ENCODE measurements at places on chromosomes 3 and 15.

GRCh38 chr3:59660852-59661625 lies 611.2 kb upstream of the CFAP20DC start:
- no peak for DNase-seq

DNA sequence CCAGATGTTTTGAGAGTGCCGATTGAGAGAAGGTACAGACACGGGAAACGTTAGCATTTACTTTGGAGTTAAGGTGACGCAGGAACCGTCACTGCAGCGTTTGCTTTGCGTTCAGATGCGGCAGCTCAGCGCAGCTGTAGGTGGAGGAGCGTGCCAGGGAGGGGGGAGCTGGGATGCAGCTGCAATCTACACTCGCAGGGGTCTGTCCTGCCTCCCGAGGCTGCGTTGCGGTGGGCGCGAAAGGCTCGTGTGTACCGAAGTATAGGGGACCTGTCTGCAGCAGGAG lies 425 bp upstream of the FYTTD1 start:
- no peak for DNase-seq

GRCh38 chr3:17911986-17912760 lies 169.7 kb upstream of the TBC1D5 start:
- no peak for DNase-seq

- no peak for DNase-seq
These were observed 61.8 kb downstream of the NPTN start for GRCh38 chr15:73571346-73571745.

DNA sequence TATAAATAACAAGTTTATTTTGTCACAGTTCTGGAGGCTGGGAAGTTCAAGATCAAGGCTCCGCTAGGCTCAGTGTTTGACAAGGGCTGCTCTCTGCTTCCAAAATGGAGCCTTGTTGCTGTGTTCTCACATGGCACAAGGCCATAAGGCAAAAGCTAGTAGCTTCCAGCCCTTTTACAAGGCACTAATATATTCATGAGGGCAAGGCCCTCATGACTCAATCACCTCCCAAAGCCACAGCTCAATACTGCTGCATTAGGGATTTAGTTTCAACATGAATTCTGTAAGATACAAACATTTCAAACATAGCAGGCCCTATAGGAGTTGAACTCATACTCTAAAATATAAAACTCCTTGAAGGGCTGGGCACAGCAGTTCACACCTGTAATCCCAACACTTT lies 30.2 kb downstream of the ZBTB11 start:
- DNase-seq, result no peak

- DNase-seq, result no peak
These were observed at the start of gene TM4SF1 for GRCh38 chr3:149377408-149378364. Gene TM4SF1 (minus strand): TSS chr3:149377649. CDS start chr3:149377547, 102 bp downstream.

- no peak for DNase-seq
These were observed 857.3 kb downstream of the NAALADL2 start for GRCh38 chr3:175716446-175716845.

DNA sequence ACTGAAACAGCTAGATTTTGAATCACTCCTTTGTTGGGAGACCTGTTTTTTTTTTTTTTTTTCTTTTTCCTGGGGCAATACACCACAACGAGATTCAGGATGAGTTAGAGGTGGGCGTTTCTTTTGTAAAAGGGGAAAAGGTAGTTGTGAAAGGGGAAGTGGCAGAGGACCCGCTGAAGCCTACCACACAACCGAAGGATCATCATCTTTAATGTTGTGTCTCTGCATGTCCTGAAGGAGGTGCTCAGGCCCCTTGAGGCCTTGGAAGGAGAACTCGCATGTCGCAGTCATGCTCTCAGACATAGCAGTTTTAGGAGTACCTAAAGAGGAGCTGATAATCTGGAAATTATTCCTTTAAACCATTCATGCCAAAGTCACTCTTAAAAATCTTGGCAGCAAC lies 137.9 kb upstream of the LRIG1 start:
- DNase-seq, result no peak

- DNase-seq, result no peak
These were observed 5.2 kb downstream of the KCTD6 start for GRCh38 chr3:58497097-58497496.

DNA sequence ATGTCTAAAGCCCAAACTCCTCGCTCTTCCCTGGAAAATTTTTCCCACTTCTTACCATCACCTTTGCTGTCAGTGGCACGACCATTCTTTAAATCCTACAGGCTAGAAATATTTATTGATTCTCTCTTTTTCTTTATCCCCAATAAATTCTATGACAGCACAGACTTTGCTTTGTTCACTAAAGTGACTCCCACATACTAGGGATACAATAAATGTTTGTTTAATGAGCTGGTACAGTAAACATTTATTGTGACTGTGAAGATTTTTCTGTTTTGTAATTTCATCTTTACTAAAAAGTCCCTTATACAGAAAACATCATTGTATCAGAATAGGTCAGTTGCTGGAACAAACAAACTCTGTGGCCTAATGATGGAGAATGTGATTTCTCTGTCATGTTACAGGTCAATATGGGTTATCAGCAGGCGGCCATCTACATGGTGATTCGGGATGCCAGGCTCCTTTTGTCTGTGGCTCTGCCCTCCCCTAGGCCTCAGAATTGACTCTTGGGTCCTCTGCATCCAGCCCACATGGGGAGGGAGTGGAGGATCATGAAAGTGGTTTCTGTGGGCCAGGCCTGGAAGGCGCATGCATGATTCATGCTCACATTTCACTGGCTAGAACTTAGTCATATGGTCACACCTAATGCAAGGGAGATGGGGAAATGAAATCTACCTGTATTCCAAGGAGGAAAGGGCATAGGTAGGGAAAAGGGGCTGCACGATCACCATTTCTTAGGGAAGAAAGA lies 22.7 kb upstream of the KNG1 start:
- no peak for DNase-seq

- DNase-seq, result no peak
These were observed 37.7 kb upstream of the CDCP1 start for GRCh38 chr3:45183872-45184262.

DNA sequence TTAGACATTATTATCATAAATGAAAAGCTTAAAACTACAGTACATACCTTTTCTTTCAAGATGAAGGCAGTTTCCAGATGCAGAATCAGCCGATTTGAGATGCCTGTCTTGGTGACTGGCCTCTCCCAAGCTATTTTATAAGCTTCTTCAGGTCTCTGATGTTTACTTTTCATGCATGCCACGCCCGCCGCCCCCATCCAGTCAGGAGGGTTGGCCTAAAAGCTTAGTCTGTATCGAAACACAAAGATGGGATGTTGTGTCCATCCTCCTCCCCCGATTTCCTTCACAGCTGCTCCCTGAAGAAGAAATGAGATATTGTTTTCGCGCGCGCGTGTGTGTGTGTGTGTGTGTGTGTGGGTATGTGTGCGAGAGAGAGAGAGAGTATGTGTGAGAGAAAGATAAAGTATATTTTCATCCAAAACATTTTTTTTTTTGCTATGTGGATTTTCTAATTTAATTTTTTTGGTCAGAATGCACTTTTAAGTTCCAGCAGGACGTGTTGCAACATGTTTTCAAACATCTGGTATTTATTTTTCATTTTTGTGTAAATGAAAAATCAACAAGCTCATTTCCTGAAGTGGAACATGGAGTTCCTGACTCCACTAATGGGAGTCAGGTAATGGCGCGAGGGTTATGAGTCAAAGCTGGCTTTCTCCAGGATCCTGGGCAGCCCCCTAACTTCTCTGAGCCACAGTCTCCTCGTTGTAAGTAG lies at the start of gene APOD:
Gene APOD (minus strand): TSS at position 110 of the 712 bp plus-strand sequence. CDS start 4,479 bp downstream, outside the sequence.
- DNase-seq, result no peak

DNA sequence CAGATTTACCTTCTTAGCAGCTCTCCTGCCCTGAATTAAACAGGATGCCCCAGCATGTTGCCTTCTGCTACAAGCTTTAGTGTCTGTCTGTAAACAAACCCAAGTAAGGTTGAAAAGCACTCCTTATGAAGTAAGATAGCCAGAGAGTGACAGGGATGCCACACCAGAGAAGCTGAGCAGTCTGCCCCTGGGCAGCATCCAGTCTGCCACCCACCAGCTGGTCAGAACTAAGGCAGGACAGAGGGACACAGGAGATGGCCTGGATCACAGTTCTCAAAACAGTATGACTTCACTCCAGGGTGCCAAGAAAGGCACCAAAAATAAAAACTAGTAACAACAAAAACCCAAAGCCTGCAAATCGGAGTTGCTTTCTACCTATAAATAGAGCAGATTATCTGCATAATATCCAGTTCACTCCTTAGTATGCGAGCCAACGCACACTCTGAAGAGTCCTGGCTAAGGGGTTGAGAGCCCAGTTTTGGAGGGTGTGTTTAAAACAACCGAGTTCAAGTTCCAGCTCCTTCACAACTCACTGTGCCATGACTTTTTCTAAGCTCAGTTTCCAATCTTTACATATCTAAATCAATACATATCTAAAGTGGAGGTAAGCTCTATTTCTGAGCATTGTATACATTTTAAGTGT lies 198.9 kb downstream of the KCNMB2 start:
- DNase-seq, result no peak

DNA sequence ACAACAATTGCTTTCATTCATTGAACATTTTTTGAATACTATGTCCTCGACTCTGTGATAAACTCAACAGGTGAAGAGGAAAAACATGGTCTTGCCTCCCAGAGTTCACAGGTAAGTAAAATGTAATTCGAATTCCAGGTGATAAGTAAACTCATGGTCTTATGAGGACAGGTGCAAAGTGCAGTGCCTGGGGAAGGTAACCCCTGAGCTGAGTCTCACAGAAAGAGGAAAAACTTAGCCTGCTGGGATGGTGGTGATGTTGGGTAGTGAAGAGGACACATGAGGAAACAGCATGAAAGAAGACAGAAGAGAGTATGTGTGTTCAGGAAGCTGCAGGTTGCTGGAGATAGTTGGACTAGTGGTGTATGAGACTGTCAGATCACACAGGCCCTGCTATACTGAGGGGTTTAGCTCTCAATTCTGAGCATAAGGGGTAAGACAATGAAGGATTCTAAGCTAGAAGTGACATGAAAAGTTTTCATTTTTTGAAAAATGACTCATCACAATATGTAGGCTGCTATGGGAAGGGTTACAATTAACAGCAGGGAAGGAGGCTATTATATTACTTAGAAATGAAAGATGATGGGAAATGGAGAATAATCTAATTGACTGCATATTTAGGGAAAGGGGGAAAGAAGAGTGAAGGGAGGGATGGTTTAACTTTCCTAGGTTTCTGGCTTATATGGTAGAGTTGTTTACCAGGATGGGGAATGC lies 111.3 kb downstream of the ISL2 start:
- no peak for DNase-seq

GRCh38 chr3:43531835-43532234 lies 90.0 kb downstream of the ANO10 start:
- DNase-seq, result no peak

DNA sequence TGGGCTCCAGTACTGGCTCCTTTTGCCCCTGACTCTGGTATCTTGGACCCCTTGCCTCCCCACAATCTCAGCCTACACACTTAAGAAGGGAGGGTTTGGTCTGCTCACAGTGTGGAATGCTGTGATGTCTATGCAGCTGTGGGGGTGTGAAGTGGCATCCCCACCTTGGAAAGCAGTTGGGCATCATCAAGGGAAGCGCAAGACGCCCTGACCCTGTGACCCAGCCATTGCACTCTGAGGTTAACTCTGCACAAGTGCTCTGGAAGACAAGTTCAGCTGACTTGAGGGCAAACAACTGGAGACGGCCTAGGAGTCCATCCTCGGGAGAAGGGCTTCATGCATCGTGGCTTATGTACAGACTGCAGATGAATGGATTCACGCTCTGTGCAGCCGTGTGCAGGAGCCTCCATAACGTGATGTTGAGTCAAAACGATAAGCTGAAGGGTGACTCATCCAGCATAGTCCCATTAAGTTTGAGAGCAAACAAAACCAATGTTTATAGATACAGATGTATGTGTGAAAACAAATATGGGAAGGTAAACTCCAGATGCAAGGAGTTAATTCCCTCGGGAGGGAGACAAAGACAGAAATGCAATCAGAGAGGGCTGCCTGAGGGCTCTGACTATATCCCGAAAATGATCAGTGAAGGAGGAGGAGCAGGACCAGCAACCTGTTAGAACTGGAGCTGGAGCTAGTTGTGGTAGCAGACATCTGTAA lies 86.8 kb downstream of the LSM3 start:
- DNase-seq, result no peak

DNA sequence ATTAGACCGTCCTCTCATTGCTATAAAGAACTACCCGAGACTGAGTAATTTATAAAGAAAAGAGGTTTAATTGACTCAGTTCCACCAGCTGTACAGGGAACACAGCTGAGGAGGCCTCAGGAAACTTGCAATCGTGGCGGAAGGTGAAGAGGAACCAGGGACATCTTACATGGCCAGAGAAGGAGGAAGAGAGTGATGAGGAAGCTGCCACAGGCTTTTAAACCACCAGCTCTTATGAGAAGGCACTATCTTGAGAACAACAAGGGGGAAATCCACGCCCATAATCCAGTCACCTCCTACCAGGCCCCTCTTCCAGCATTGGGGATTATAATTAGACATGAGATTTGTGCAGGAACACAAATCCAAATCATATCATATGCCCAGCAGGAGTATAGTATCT lies 138.5 kb downstream of the ALCAM start:
- DNase-seq, result no peak

DNA sequence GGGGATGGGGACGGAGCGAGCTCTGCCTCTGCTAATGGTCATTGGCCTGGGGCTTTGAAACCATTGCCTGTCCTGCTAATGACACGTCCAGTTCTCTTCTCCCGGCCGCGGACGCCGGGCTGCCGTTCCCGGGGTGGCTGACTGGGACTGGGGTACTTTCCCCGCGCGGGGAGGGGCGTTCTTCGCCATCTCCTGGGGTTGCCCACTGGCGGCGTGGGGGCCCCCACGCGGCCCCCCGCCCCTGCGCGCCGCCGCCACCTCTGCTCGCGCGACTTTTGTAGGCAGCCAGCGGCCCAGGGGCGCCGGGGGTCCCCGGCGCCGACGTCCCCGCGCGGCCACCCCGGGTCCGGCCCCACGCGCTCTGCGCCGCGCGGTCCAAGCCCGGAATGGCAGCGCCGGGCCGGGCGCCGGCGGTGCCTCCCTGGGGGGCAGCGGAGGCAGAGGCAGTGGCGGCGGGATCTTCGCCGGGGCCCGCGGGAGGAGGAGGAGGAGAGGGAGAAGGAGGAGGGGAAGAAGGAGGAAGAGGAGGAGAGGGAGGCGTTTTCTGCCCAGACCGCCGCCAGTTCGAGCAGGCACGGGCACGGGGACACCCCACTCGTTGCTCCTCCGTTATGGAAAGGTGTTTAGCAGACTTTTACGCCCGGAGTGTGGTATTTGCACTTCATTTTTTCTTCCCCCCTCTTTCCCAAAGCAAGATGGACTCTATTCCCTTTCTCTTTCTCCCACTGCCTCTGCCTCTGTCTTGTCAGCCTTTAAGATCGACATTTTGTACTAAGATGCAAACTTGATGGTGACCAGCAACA lies 2.3 kb downstream of the BBX start:
- peak; percentile 46 for DNase-seq

Measured in hematopoietic multipotent progenitor cell treated with erythropoietin and hydrocortisone succinate and interleukin-3 and kit ligand, for 17 days (in vitro differentiated cells).